SHP77 (cell line): ENCODE measurements at places on chromosomes 5 and 9.

DNA sequence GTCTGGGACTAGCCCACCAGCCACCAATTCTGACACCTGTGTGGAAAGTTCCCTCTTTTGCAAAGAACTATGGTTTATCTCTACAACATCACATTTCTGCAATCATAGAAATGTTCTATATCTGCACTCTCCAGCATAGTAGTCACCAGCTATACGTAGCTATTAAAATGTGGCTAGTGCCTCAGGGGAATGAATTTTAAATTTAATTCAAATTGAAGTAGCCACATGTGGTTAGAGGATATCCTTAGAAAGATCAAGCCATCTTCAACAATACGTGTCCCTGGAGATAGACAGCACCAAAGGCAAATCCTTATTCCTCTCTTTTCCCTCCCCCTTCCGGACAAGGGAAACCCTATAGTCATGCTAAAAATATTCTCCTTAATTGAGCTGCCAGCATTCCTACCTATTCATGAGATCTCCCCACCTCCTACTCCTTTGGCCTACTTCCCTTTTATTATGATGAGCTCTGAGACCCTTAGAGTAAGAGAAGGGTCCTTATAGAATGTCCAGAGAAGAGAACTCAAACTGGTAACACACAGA is 11.1 kb downstream of the LCP2 start:
- DNase-seq = no peak

DNA sequence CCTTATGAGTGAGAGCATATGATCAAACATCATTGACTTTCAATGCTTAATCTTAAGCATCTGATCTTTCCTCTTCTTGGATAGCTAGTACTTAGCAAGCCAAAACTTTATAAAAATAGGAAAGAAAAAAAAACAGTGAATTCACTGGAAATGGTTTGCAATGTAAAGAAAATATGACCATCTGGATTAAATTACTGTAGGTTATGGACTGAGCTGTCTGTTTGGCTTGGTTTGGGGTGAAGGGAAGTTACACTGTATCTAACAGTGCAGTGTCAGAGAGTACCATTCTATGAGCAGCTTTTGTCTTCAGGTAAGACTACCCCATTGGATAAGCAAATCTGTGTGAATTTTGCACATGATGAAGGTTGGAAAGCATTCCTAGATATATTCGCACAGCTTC is 151.4 kb downstream of the TLE1 start:
- no peak for DNase-seq

- no peak for DNase-seq
These were observed 104.3 kb upstream of the PCSK1 start for GRCh38 chr5:96537386-96537785.

GRCh38 chr9:110446171-110446570 is 108.5 kb upstream of the TXNDC8 start:
- no peak for DNase-seq

DNA sequence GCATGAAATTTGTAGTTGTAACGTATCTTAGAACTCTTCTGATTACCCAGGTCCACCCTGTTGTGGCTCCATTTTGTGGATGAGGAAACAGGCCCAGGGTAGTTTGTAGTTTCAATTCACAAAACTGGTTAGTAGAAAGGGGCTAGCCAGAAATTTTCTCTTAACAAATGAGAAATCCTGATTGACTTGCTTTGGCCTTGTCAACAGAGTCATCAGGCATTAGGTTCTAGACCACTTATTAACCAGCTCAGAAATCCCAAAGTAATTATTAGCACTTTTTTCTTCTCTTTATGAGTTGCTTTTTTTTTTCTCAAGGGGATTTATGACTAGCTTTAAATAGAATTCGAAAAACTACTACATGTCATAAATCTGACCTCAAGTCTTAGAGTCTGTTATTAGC is 160.2 kb downstream of the SH3GL2 start:
- DNase-seq = no peak
